ENCODE measurements at places on chromosomes 5 and 9.

DNA sequence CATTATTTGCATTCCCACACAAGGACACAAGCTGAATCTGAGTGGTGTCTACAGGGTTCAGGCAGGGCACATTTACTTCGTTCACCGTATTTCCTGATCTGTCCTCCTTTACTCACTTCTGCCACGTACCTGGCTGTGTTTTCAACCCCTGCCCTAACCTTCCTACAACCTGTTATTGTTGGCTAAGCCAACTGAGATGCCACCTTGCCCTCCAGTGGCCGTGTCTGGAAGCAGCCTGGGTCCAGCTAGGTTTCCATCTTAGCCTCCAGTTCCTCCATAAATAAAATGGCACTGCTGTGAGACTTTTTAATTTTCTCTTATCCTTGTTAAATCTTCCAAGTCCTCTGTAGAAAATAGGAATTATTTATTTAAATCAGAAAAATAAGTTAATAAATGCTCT, 64.8 kb downstream of the ATP10B start:
- peak; percentile 22 for DNase-seq

- no peak for DNase-seq
These were observed 214.6 kb upstream of the TLE4 start for GRCh38 chr9:79357194-79357593.

DNA sequence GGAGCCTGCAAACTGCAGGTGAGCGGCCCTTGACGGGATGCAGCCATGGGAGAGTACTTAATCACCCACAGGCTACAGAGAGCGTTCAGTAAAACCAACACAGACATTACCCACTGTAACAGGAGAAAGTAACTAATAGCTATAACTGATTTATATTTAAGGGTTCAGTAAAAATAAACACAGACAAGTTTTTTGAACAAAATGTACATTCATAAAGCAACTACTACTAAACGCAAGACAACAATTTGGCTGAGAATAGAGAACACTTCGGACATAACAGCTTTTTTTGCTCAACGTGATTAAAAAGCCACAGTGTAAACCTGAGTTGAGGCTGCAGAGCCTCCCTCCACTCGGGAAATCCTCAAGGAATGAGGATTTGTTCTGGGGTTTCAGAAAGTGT, 61.7 kb downstream of the LIFR start:
- no peak for DNase-seq

DNA sequence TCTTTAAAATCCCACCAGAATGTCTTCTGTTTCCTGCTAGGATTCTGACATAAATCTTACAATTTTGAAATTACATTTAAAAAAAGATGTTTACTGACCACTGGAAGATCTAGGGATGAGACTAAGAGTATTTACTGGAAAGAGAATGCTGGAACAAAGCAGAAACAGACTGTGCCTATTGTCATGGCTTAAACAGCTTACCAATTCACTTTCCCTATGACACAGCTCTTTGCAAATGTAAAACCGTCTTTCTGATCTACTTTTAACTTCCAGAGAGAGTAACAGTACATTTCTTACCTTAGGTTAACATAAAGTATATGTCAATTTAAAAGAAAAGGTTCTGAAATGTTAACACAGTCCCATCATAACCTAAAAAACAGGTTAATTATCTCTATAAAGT, 10.7 kb downstream of the GIN1 start:
- DNase-seq = no peak

- DNase-seq = no peak
These were observed 283.1 kb downstream of the EFNA5 start for GRCh38 chr5:107387526-107388140.

- DNase-seq = peak; percentile 21
These were observed 51.3 kb upstream of the FREM1 start for GRCh38 chr9:14961372-14962068.

GRCh38 chr9:114953959-114954358, 23.6 kb upstream of the TNFSF8 start:
- peak; percentile 93 for DNase-seq

DNA sequence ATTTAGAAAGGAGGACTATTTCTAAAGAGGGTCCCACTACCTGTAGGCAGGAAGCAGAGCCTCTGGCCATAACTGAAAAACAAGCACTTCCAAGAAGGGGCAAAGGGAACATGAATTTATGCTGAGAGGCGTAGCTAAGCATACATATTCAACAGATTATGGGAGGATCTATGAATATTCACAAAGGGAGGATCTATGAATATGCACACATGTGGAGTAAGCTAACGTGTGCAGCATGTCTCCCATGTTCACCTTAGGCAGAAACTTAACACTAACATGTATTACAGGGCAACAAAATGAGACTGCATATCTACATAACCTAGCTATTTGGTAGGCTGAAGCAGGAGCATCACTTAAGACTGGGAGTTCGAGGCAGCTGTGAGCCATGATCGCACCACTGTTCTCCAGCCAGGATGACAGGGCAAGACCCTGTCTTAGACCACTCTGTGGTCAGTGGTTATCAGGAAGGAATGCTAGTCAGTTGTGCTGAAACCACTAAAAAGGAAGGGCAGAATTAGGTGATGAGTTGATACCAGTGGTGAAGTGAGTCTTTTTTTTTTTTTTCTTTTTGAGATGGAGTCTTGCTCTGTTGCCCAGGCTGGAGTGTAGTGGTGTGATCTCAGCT, 20.8 kb downstream of the FXN start:
- DNase-seq = peak; percentile 14

DNA sequence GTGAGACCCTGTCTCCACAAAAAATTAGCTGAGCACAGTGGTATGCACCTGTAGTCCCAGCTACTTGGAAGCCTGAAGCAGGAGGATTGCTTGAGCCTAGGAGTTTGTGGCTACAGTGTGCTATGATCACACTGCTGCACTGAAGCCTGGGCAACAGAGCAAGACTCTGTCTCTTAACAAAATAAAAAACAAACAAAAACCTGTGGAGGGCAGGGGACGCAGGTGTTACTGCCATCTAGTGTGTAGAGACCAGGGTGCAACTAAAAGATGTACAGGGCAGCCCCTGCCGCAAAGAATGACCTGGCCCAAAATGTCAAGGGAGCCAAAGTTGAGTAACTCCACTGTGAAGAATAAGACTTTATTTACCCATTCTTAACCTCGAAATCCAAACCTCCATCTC, 27.1 kb downstream of the ASPN start:
- no peak for DNase-seq

GRCh38 chr5:179431221-179431824, 86.1 kb upstream of the ADAMTS2 start:
- DNase-seq = no peak

DNA sequence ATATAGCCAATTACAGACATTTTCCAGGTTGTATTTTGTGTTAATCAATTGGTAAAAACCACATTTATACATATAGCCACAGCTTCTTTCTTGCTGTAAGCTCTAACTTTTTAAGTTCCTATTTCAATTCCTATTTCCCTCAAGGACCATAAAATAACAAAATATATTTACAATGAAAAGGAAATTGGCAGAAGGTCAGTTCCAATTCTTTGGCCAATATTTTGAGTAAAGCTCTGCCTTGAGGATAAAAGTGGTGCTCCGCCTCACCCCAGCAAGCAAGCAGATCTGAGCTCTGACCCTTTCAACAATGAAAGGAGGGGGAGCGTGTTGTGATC, 203.4 kb upstream of the RASEF start:
- no peak for DNase-seq

All from M059J (cell line).